ENCODE measurements at places on chromosomes 11 and 22. TPM values are rescaled to one million over a fixed set of nuclear protein-coding genes. Genes with fewer than 3 reads are reported as not detected.

RBX1 gene
- total RNA-seq = 36.4 TPM

TPH1 gene
- 0.49 TPM for total RNA-seq

SLC22A25 gene
- total RNA-seq = under 0.01 TPM

HOATZ gene
- 0.98 TPM for total RNA-seq

TEX12 gene
- 0.49 TPM for total RNA-seq

OR2D2 gene
- total RNA-seq = 0.25 TPM

MAPK8IP2 gene
- total RNA-seq = 70.3 TPM

NAALAD2 gene
- total RNA-seq = 6.4 TPM

C11orf87 gene
- total RNA-seq = 38.8 TPM

LIF gene
- not detected for total RNA-seq

NPAS4 gene
- 10.1 TPM for total RNA-seq

C22orf42 gene
- not detected for total RNA-seq

NUDT22 gene
- 10.6 TPM for total RNA-seq

ZNF215 gene
- total RNA-seq = 4.2 TPM

OVOL1 gene
- under 0.01 TPM for total RNA-seq

MGAT3 gene
- total RNA-seq = 25.6 TPM

GGT1 gene
- 2.7 TPM for total RNA-seq

MUC6 gene
- under 0.01 TPM for total RNA-seq

BRSK2 gene
- total RNA-seq = 31.7 TPM

JHY gene
- total RNA-seq = 7.6 TPM

SCN2B gene
- total RNA-seq = 3.0 TPM

YPEL1 gene
- total RNA-seq = 73.5 TPM

NEU3 gene
- 14.5 TPM for total RNA-seq

EHF gene
- 0.25 TPM for total RNA-seq

DEPDC7 gene
- total RNA-seq = 2.2 TPM

TENM4 gene
- 80.6 TPM for total RNA-seq

PATE2 gene
- 0.25 TPM for total RNA-seq

CDC42EP1 gene
- 3.4 TPM for total RNA-seq

SLC16A8 gene
- 1.2 TPM for total RNA-seq

PYGM gene
- 1.5 TPM for total RNA-seq

VPS11 gene
- total RNA-seq = 20.2 TPM

SLN gene
- total RNA-seq = 27.0 TPM

CNIH2 gene
- 45.7 TPM for total RNA-seq

RASL10A gene
- total RNA-seq = 4.9 TPM

UBASH3B gene
- total RNA-seq = 14.3 TPM

SUSD2 gene
- 0.25 TPM for total RNA-seq

SESN3 gene
- 62.7 TPM for total RNA-seq

All from temporal lobe (tissue), 4 donors.